ENCODE measurements at places on chromosomes 12 and 14. TPM values are rescaled to one million over a fixed set of nuclear protein-coding genes. Genes with fewer than 3 reads are reported as not detected.
A peak's percentile ranks its signal among the peaks of the same experiment; 100 is the strongest.

GRCh38 chr12:39795481-39795880, 175.9 kb upstream of the ABCD2 start:
- DNase-seq, result no peak

MLH3 gene
- total RNA-seq, result 19.2 TPM

DNA sequence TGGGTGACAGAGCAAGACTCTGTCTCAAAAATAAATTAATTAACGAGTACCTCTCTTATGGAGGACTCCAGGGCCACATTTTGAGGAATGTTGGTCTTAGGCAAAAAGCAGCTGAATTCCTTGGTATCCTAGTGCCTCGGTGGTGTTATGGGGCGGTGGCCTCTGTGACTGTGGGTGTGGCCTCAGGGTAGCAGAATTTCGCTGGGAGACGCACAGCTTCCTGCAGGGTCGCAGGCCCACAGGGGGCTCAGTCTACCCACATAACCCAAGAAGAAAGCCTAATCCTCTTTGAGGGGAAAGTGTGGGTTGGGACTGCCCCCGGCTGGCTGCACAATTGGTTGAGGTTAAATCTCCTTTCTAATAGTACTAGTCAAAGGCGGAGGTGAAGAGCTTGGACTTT, 11.2 kb upstream of the SERPINA4 start:
- DNase-seq, result no peak

- no peak for DNase-seq
Measured at GRCh38 chr12:67091204-67091603, 178.0 kb upstream of the CAND1 start.

GRCh38 chr14:95318399-95319311, 1.1 kb downstream of the CLMN start:
- DNase-seq, result no peak

DNA sequence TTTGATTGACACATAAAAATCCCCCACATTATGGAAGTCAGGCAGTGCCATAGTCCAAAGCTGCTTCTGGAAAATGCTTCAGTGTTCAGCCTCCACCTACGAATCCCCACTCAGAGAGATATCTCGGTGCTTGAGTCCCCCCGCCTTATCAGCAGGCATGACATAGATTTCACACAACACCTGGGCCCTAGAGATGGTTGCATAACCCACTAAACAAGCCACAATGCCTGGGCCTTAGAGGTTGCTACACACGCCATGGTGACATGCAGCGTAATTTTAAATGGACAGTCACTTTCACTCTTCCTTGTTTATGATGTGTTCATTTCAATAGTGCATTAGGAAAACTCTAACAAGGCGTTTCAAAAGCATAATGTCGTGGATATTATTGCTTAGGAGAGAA, 38.0 kb downstream of the CCDC60 start:
- DNase-seq, result no peak

GRCh38 chr14:92659765-92660561, 88.5 kb downstream of the LGMN start:
- DNase-seq, result no peak

FGF23 gene
- total RNA-seq, result not detected

DNA sequence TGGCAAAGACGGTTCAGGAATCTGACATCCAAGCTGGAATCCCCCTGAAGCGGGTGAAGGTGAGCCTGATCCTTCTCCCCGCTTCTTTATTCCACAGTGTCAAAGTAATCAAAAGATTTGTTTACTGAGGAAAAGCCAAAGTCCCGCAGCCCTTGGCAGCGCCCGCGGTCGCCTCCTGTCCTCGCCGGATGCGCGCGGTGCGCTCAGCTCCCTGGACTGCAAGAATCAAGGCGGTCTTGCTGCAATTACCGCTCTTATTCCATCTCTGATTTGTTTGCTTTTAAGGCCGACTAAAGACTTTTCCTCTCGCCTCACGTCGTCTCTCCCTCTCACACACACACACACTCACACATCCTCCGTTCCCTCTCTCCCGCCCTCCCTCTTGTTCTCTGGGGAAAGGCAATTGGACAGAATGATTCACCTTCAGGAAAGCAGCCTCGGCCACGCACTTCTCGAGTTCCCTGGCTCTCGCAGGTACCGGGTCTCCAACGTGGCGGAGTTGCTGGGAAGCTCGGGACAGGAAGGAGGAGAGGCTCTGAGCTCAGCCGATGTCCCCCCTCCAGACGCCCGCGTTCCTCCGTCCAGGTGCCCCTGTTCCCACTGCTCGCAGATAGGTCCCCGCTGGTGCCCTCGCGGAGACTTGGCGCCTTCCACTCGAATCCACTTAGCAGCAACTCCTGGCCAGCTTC, 68.6 kb upstream of the USP15 start:
- peak; percentile 3 for DNase-seq

DNA sequence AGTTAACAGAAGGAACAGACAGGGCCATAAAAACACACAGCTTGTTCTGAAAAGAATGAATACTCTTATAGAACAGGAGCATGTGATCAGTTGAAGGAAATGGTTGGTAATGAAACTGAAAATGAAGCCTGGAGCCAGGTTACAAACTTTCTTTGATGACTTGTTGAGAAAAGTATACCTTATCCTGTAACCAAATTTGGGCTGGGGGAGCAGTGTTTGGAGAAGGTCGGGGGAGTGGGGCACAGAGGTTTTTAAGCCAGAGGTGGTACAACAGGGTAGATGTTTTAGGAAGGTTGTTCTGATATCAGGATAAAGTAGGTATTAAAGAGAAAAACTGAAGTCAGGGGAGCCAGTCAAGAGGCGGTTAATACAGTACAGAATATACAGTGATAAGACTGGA, 8.2 kb downstream of the GOLT1B start:
- DNase-seq, result no peak

GPD1 gene
- total RNA-seq, result 0.39 TPM

DNA sequence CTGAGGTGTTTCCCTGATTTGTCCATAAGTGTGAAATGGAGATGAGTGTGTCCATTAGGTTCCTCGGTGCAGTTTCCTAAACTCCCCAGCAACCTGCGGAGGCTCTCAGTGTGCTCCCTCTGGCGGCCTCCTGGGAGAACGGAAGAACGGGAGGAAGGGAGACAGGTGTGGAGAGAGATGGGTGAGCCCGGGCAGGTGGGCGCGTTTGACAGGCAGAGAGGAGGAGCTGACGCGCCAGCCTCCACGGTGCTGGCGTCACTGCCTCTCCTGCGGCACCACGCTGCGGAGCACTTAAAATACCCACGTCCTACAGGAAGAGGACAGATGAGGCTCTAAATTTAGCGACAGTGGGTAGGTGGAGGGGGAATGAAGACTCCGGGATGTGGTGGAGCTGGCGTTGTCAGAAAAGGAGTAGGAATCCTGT, 26.8 kb upstream of the PEX5 start:
- no peak for DNase-seq

GRCh38 chr12:47216150-47216677, 136.5 kb upstream of the AMIGO2 start:
- peak; percentile 57 for DNase-seq

NAV3 gene
- 16.3 TPM for total RNA-seq

Data from RPMI7951 (cell line).